ENCODE measurements at places on chromosomes 12 and 14.

GRCh38 chr12:121514184-121514742 is 66.6 kb downstream of the KDM2B start:
- no peak for DNase-seq

DNA sequence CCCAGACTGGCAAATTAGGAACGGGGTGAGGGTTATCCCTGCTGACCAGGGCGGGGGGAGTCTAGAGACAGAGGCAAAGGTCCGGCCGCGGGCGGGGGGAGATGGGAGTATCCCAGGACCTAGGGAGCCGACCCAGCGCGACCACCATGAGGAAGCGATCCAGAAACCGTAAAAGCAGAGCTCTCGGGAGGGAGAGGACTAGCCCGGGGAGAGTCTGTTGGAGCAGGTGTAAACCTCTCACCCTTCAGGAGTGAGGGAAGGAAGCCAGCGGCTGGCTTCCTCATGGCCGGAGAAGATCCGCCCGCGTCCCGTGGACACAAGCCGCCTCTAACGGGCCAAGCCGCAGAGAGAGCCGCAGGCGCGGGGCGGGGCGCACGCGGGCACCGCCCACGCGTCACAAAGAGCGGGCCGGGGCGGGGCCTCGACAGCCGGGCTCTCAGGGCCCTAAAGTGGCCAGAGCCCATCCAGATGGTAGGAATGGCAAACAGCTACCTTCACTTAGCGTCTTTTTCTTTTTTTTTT is at the start of gene ACRBP:
TSS of gene ACRBP (minus strand) at position 350 of the 522 bp plus-strand sequence. CDS start at position 284, 66 bp downstream.
- DNase-seq: peak; percentile 41

GRCh38 chr14:20559461-20559904 is 1.4 kb downstream of the RNASE9 start:
- DNase-seq: no peak

DNA sequence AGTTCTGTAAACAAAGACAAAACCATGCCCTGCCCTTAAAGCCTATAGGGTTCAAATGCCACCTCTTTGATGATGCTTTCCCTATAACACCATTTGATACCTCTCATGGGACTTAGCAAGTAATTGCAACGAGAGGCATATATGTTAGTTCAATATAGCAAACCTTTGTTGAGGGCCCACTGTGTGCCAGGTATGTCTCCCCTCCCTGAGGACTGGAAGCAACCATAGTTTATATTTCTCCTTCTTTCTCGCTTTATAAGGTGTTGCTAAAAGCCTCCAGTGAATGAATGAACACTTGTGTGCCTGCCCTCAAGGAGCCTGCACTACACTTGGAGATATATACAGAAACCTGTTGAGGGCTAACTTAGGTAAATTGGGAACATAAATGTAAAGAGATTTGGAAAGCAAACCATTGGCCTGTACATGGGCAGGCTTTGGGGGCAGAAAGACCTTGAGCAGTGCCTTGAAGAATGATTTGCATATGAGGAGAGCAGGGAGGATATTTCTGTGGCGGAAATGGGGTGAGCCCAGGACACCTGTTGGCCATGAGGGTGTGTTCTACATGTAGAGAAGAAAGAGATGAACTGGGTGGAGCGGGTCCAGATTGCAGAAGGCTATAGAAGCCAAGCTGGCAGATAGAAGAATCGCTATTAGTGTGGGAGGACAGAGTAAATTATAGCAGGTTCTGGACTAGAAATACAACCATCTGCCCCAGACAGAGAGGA is 1.8 kb upstream of the CKAP4 start:
- no peak for DNase-seq

GRCh38 chr12:52662093-52662917 is 10.3 kb upstream of the KRT2 start:
- no peak for DNase-seq

DNA sequence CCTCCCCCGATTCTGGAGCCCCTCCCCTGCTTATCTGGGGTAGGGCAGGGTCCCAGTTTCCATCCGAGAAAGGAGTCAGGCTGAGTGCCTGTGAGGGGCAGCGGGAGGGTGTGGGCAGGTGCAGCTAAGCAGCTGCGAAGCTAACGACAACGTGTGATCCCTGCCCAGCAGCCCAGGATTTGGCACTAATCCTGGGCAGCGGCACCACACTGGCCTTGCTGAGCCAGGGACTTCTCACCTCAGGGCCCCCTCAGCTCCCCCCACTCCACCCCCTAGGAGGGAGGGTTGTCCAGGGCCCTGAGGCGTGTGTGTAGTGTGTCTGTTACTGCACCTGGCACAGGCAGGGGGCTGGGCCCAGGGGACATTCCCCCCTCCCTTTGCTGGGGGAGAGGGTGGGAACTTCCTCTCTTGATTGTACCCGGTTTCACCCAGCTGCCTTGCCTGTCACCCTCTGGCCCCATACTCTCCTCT is 1.8 kb downstream of the SMIM41 start:
- DNase-seq: no peak

DNA sequence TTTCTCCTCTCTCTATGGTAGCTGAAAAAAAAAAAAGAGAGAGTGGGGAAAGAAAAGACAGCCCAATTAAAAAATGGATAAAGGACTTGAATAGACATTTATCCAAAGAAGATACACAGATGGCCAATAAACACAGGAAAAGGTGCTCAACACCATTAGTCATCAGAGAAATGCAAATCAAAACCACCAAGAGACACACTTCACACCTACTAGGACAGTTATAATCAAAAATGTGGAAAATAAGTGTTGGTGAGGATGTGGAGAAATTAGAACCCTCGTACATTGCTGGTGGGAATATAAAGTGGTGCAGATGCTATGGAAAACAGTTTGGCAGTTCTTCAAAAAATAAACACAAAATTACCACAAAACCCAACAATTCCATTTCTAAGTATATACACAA is 172.4 kb upstream of the GRIN2B start:
- DNase-seq: no peak

- no peak for DNase-seq
These were observed 128.5 kb upstream of the LMNTD1 start for GRCh38 chr12:25681580-25681979.

- DNase-seq: peak; percentile 58
These were observed 49.4 kb downstream of the BICD1 start for GRCh38 chr12:32155961-32156529.

DNA sequence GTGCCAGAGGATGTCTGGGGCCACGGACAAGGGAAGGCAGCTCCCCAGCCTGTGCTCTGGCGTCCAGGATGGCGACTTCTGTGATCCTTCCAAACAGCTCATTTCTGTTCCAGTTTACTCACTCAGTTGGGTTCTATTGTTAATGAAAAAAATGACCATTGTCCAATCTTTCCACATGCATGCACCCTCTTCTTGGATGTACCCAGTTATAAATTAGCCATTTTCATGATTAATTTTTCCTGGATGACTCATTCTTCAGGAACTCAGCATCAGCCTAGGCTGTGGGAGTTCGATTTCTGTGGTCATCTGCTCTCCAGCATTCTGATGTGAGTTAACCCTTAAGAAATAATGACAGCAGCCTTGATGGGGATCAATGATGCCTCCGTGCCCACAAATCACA is 926.8 kb downstream of the BCL11B start:
- DNase-seq: no peak

- DNase-seq: no peak
These were observed 1.3 kb downstream of the GPR65 start for GRCh38 chr14:88005978-88006851.

DNA sequence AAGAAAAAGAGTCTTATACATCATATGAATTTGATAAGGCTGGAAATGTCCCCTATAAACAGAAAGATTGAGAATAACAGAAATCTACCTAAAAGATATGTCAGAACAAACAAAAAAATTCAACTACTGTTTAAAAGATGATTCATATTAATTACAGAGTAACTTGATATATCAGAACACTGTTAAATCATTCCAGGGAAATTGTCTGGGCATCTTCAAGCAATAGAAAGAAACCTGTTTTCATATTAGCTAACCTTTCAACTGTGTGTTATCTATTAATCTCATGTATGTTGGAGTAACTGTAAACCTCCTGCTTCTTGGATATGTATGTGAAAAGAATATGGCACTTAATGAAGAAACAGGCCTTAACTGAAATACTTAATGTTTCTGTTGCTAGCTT is 96.7 kb downstream of the NUBPL start:
- no peak for DNase-seq

DNA sequence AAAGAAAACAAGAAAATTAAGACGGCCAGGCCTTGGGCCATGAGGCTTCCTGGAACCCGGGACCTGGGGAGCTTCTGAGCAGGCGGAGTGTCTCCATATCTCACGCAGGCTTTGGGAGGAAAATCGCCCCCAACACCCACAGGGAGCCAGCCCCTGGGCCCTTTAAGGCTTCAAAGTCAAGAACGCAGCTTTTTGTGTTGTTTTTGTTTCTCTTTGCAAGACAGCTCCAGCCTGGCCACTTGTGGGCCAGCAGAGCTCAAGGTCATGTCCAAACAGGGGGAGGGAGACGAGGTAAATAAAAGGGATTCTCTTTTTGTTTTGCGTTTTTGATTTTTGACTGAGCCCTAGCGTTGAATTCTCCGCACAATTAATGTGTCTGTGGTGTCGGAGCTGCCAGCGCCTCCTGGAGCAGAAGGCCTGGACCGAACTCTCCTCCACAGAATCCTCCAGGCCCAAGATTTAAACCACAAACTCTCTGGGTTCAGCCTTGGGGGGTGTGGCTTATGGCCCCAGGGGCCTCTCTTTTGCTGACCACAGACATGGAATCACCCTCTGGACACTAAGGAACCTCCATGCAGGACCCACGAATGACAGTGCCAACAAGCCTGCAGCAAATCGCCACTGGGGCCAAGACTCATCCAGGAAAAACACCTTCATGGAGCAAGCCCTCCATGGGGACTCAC is 8.2 kb downstream of the SCARB1 start:
- no peak for DNase-seq

DNA sequence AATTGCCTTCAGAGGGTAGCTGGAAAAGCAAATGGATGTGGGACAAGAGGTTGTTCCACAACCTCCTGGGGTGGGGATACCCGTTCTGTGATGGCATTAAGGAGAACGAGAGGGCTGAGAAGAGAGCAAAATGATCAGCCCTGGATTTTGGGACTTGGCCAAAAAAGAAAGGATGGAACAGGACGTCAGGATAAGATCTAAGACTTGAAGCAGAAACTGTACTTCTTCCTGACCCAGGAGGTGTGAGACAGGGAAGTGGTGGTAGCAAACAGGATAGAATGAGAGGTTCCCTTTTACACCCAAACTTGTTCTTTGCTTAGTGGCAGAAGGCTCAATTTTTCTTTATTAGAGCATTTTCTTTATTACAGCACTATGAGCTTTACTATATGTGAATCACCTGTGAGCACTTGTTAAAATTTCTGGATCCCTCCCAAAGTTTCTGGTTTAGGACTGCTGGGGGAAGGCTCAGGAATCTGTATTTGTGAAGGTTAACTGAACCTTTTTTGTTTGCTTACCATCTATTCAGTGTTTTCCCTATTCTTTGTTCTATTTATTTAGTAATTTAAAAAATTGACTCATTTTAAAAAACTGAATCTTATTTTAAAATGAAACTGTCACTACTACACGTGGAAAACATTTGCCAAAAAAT is 59.2 kb downstream of the ERC1 start:
- DNase-seq: no peak

DNA sequence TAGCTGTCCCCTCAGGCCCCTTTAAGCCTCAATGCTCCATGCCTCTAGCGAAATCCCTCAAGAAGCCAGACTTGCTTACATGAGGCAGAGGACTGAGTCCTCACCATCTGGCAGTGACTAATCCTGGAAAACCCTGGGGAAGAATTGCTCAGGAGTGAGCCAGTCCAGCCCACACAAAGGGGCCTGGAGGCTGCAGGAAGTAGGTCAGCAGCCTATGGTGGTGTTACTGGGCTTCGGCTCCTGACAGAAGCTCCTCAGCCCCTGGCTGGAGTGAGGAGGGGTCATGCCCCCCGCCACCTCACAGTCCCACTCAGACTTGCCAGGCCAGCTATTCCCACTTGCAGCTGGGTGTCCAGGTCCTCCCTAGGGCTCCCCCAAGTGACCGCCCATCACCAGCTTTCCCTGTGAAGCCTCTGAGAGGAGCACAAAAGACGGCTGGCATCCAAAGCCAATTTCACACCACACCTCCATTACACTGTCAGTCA is 250.5 kb downstream of the DPF3 start:
- DNase-seq: peak; percentile 85

- DNase-seq: no peak
These were observed 18.6 kb downstream of the AKAP3 start for GRCh38 chr12:4630262-4630661.

GRCh38 chr14:71148627-71149026 is 241.4 kb downstream of the PCNX1 start:
- no peak for DNase-seq

DNA sequence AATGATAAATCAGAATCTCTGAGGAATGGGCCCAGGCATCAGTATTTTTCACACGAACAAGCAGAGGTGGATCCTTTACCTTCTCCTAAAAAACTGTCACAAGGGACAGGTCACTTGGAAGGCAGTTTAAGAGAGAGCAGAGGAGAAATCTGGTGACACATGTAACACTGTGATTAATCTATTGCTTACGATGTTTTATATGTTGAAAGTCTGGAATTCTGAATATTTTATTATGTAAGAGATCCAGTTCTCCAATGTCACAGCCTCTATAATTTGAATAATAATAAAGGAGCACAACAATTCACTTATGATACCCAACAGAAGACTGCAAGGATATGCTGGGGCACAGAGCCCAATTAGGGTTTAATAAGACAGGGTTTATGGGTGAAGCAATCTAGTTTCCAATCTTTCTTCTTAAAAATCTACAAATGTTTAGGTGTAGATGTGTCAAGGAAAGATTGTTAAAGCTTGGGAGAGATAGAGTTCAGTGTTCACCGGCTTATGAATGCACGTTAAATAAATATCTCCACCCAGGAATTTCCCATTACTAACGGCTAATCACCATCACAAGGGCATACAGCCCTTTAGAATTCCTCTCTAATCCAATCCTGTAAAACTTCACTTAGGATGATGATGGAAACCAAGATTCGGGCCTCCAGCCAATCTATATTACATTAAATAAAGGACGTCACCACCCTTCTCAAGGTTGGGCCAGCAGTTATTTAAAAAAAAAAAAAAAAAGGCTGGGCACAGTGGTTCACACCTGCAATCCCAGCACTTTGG is 23.4 kb downstream of the DUSP16 start:
- DNase-seq: no peak

DNA sequence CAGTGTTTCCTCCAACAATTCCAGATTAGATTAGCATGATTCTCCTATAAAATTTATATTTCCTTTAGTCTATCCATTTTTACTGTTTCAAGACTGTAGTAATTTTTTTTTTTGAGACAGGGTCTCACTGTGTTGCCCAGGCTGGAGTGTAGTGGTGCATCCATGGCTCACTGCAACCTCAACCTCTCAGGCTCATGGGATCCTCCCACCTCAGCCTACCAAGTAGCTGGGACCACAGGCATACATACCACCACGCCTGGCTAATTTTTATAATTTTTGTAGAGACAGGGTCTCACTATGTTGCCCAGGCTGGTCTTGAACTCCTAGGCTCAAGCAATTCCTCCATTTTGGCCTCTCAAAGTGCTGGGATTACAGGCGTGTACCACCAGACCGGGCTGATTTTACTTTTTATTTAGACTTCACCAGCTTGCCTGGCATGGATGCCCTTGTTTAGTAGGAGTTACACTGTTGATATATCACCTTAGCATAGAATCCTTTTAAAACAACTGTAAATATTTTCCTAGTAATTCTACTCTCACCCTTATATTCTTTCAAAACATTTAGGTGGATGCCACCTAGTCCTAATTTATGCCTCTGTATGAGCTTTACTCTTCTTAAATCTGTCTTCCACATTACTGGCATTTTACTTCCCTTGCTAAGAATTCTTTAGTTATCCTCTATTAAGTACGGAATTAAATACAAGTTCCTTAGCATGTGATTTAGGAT is 55.8 kb upstream of the LIMA1 start:
- no peak for DNase-seq

Data from D341Med (cell line).